Fibroblast of villous mesenchyme (primary cell): ENCODE measurements at places on chromosomes 7 and 10.

GRCh38 chr10:124366343-124366742 lies 52.4 kb downstream of the OAT start:
- DNase-seq, result no peak

DNA sequence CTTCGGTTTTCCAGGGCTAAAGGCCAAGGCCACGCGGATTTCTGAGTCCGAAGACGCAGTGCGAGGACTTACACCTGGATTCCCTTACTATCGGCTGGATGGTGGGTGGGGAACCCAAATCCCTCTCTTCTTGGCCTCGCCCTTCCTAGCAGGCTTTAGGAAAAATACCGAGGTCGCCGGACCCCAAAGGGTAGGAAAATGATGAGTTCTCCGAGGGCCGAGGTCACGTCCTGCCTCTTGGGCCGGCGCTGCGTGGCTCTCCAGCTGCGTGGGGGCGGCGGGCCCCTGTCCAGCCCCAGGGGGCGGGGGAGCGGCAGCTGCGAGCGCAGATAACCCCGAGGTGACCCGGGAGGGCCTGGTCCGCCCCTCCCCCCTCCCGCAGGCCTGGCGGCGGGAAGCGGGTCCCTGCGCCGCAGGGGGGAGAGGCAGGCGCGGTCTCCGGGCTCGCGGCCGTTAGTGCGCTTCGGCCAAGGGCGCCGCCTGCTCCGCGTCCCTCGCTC lies 805 bp upstream of the HMX3 start:
- no peak for DNase-seq

- DNase-seq, result no peak
Observed at GRCh38 chr7:108839076-108839475, 269.4 kb downstream of the DNAJB9 start.

DNA sequence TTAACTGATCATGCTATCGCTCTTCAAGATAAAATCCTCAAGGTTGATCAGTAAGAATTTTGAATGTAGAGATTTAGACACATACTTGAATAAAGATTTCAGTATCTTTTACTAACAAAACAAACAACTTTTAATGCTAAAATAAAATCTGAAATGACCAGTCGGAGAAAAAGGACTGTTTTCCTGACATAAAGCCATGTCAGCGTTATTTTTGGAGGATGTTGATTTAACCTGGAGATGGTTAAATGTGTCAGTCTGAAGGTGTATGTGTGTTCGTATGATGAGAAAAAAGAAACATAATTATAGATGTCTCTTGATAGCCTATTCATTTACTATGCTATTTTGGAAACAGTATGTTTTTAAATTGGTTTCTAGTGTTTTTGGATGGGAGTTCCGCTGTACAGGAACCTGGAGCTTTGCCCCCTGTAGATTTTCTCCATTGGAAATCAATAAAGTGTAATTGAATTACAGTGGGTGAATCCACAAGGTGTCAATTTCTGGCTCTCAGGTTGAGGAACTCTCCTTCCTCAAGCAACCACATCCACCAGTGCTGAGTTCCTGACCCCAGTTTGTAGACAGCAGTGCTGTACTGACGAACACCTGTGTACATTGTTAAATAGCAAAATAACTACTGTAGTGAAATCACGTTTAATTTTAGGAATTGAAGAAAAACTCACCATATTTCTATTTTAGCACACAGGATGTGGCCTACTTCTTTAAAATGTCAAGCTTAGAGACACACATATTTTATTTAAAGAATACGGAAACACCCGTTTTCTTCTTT lies 670.1 kb downstream of the MAGI2 start:
- DNase-seq, result no peak

DNA sequence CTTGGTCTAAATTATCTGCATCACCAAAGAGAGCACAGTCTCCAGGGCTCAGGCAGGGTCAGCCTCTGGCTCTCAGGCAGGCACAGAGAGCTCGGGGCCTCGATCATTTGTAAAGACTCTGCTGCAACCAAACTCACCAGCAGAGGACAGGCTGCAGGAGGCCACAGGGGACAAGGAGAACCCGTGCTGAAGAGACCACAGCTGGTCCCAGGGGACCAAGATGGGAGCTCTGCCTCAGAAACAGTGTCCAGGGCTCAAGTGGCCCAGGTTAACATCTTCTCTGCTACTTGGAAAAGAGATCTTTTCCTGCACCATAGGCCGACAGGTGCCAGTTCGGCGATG lies 543.2 kb downstream of the PTPRN2 start:
- DNase-seq, result no peak

- peak; percentile 62 for DNase-seq
Observed at GRCh38 chr7:75762350-75762917, 9.6 kb downstream of the CCL26 start.

GRCh38 chr7:97772045-97772901 lies 40.4 kb downstream of the TAC1 start:
- no peak for DNase-seq

DNA sequence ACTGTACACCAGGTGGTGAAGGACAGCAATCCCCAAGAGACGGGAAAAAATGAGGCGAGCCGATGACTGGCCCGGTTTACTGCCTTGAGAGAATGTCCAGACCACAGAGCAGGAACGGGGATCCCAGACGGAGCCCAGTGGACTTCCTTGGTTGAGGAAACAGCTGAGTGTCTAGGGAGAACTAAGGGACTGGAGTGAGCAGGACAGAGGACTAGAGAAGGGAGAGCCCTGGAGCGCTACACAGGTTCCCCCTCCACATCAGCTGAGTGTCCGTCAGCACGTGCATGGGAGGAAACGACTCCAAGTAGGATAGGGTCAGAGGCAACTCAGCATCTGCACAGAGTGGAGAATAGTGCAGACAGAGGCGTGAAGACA lies 7.1 kb upstream of the WDR86 start:
- DNase-seq, result peak; percentile 96

- no peak for DNase-seq
Observed at GRCh38 chr10:15387021-15387420, 15.9 kb upstream of the FAM171A1 start.

GRCh38 chr7:99407872-99408378 lies 472 bp downstream of the PDAP1 start:
- DNase-seq, result peak; percentile 77

DNA sequence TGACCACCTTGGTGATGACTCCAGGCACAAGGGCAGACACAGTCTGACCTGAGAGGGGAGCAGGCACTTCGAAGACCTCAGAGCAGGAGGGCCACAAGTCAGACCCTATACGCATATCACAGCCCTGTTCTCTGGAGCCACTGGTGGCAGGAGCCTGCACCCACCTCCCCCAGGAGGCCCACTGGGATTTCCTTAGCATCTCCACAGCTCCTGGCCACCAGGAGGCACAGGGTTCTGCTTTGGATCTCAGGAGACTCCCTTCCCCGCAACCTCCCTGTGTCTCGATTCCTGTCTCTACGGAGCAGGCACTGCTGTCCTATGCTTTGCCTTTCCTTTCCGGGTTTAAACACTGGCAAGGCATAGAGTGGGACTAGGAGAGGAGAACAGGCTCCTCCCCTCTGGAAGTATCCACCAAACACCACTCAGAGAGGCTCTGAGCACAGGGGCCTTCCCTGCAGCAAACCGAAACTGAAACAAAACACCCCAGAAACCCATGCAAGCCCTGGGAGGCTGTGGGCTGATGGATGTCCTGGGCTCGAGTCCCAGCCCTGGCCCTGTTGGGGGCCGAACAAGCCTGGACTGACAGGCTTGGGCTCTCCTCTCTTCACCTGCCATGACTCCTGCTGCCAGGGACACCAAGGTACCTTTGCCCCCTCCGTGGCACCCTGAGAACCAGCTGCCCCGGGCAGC lies 166.3 kb downstream of the NEURL1 start:
- peak; percentile 94 for DNase-seq

- DNase-seq, result peak; percentile 82
Observed at GRCh38 chr7:5429253-5429856, 5.7 kb upstream of the TNRC18 start.

- peak; percentile 35 for DNase-seq
Observed at GRCh38 chr7:66016131-66016461, 34.1 kb upstream of the GUSB start.

- peak; percentile 19 for DNase-seq
Observed at GRCh38 chr7:29287366-29287765, 92.8 kb downstream of the CHN2 start.

DNA sequence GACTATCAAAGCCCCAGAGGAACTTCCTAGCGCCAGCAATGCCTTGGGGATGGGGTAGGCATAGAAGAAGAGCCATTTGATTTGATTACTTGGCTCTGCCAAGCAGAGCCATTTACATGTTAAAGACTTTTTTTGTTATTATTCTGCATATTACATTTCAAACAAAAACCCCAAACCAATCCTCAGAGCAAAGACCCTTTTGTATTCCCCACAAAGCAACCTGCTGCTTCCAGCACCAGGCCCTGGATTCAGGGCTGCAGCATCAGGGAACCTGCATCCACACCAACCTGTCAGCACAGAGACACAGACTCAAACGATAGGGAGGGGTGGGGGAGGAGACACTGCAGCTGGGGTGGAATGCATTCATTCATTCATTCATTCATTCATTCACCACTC lies 73.2 kb downstream of the GRID1 start:
- DNase-seq, result no peak

- peak; percentile 71 for DNase-seq
Observed at GRCh38 chr7:40493609-40494051, 358.8 kb downstream of the SUGCT start.

- no peak for DNase-seq
Observed at GRCh38 chr10:129993621-129994020, 29.5 kb upstream of the EBF3 start.

- DNase-seq, result no peak
Observed at GRCh38 chr7:152158801-152159587, 133.5 kb downstream of the GALNT11 start.

- peak; percentile 32 for DNase-seq
Observed at GRCh38 chr7:13988731-13989125, 738 bp downstream of the ETV1 start.

DNA sequence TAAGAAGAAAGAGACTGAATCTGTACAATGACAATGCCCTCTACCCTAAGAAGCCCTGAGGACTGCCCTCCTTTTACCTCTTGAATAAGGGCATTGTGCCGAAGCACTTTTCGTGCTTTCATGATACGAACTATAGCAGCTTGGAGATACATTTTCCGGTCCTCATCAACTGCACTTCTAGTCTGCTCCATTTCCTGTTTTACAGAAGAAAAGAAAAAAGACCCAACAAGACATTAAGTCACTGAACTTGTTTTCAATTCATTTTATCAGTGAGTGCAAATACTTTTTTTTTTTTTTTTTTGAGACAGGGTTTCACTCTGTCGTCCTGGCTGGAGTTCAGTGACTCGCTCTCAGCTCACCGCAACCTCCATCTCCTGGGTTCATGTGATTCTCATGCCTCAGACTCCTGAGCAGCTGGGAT lies 78.4 kb downstream of the CUL2 start:
- DNase-seq, result no peak
